ENCODE measurements at places on chromosomes 16 and 17.

GRCh38 chr16:27508476-27508875 lies 41.2 kb downstream of the GTF3C1 start:
- H3K4me1 ChIP-seq: no peaks in the 10 kb centered on the region
- H3K36me3 ChIP-seq: peaks cover 87% of the 10 kb centered on the region
- no peaks in the 10 kb centered on the region for H3K27me3 ChIP-seq
- no peak for DNase-seq

- no peak overlapping the region for H3K4me3 ChIP-seq
- H3K4me1 ChIP-seq: no peaks in the 10 kb centered on the region
- no peak overlapping the region for H3K27ac ChIP-seq
- no peaks in the 10 kb centered on the region for H3K36me3 ChIP-seq
- no peaks in the 10 kb centered on the region for H3K27me3 ChIP-seq
These were observed 228.7 kb upstream of the ASIC2 start for GRCh38 chr17:33521784-33522183.

- H3K27me3 ChIP-seq: no peaks in the 10 kb centered on the region
- peaks cover 4% of the 10 kb centered on the region for H3K36me3 ChIP-seq
- no peak overlapping the region for H3K27ac ChIP-seq
- no peaks in the 10 kb centered on the region for H3K4me1 ChIP-seq
- H3K4me3 ChIP-seq: no peak overlapping the region
These were observed 80.8 kb downstream of the OMG start for GRCh38 chr17:31216031-31216751.

GRCh38 chr17:73340093-73340596 lies 28.3 kb upstream of the CDC42EP4 start:
- H3K27me3 ChIP-seq: no peaks in the 10 kb centered on the region
- DNase-seq: no peak
- no peak overlapping the region for H3K27ac ChIP-seq
- H3K36me3 ChIP-seq: peaks cover 7% of the 10 kb centered on the region

DNA sequence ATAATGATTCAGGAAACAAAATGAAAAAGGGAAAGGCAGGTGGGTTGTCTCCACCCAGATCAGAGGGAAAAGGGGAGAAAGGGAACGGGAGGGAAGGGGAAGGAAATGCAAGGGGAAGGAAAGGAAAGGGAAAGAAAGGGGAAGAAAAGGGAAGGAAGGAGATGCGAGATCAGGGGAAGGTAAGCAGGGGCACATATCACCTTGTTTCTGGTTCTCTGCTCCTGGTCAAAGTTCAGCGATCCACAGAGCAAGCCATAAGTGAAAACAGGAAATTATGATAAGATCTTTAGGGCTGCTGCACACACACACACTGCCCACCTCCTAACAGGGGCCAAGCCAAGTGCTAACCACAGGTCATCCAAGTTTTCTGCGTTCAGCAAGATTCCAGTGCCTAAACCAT lies 37.5 kb upstream of the GRIN2A start:
- no peaks in the 10 kb centered on the region for H3K36me3 ChIP-seq
- H3K27me3 ChIP-seq: no peaks in the 10 kb centered on the region
- no peak for DNase-seq

- no peaks in the 10 kb centered on the region for H3K4me1 ChIP-seq
- H3K27me3 ChIP-seq: peaks cover 21% of the 10 kb centered on the region
- no peak overlapping the region for H3K27ac ChIP-seq
- DNase-seq: peak; percentile 55
- H3K4me3 ChIP-seq: no peak overlapping the region
These were observed 38.2 kb upstream of the CCDC182 start for GRCh38 chr17:57783338-57783742.

GRCh38 chr17:65170839-65171238 lies 33.7 kb downstream of the RGS9 start:
- no peak overlapping the region for H3K27ac ChIP-seq
- no peak for DNase-seq
- peaks cover 2% of the 10 kb centered on the region for H3K36me3 ChIP-seq
- H3K27me3 ChIP-seq: no peaks in the 10 kb centered on the region
- no peak overlapping the region for H3K4me3 ChIP-seq

GRCh38 chr17:44362949-44363612 lies 572 bp downstream of the FAM171A2 start:
- no peak overlapping the region for H3K27ac ChIP-seq
- peaks cover 15% of the 10 kb centered on the region for H3K4me1 ChIP-seq
- H3K27me3 ChIP-seq: peaks cover 28% of the 10 kb centered on the region
- DNase-seq: no peak

DNA sequence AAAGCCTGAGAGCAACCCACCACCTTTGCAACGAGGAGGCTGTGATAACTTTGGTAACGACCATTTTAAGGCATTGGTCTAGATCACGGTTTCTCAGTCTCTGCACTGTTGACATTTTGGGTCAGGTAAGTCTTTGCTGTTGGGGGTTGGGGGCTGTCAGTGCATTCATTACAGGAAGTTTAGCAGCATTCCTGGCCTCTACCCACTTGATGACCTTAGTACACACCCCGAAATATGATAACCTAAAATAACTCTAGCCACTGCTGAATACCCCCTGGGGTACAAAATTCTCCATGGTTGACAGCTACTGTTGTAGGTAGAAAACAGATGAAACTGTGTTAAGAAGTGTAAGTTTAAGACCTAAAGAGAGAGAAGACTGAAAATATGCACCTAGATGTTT lies 36.3 kb downstream of the ADAMTS18 start:
- H3K36me3 ChIP-seq: no peaks in the 10 kb centered on the region
- DNase-seq: no peak
- H3K27ac ChIP-seq: no peak overlapping the region
- H3K4me1 ChIP-seq: no peaks in the 10 kb centered on the region
- peaks cover 20% of the 10 kb centered on the region for H3K27me3 ChIP-seq

DNA sequence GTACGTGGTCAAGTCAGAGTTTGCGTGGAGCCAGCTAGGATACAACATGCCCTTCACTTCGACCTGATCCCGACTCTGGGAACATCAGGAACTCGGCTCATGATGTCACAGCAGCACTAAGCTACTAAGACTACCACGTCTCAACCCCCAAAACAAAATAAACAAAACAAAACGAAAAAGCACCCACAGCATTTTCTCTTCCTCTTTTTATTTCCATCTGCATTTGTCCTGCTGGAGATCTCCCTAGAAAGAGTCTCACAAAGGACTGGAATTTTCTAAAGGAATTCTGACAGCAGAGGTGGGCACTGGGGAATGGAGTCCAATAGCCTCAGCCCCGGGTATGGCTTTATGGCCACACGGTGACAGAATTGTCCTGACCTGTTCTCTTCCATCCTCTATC lies 196.6 kb downstream of the SALL1 start:
- H3K36me3 ChIP-seq: no peaks in the 10 kb centered on the region
- H3K4me3 ChIP-seq: no peak overlapping the region
- H3K27me3 ChIP-seq: peaks cover 5% of the 10 kb centered on the region
- no peaks in the 10 kb centered on the region for H3K4me1 ChIP-seq
- no peak overlapping the region for H3K27ac ChIP-seq

GRCh38 chr17:43400943-43401717 lies 2.3 kb downstream of the ARL4D start:
- no peaks in the 10 kb centered on the region for H3K27me3 ChIP-seq
- H3K4me3 ChIP-seq: no peak overlapping the region
- no peak overlapping the region for H3K27ac ChIP-seq
- DNase-seq: no peak

DNA sequence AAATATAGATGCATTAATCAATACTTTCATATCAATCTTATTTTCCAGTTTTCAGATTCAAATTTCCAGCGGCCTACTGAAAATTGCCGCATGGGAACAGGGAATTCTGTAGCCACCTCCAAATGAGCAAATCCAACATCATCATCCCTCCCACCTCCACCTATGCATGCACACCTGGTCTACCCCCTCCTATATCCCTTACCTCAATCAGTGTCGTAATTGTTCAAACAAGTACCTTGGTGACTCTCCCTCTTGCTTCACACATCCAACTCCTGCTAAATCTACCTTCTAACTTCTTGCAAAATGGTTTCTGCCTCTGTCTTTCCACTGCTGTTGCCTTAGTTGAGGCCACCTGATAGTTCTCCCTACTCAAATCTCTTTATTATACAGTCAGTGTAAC lies 160.1 kb downstream of the SOX9 start:
- no peaks in the 10 kb centered on the region for H3K27me3 ChIP-seq
- no peaks in the 10 kb centered on the region for H3K4me1 ChIP-seq
- H3K27ac ChIP-seq: no peak overlapping the region

GRCh38 chr17:75688209-75688825 lies 21.2 kb downstream of the SAP30BP start:
- H3K4me3 ChIP-seq: peak overlapping the region; percentile 11
- no peaks in the 10 kb centered on the region for H3K27me3 ChIP-seq
- H3K27ac ChIP-seq: peak overlapping the region; percentile 73
- peaks cover 27% of the 10 kb centered on the region for H3K36me3 ChIP-seq
- H3K4me1 ChIP-seq: peaks cover 62% of the 10 kb centered on the region

- no peak for DNase-seq
- peaks cover 5% of the 10 kb centered on the region for H3K36me3 ChIP-seq
- no peaks in the 10 kb centered on the region for H3K4me1 ChIP-seq
- no peaks in the 10 kb centered on the region for H3K27me3 ChIP-seq
- H3K4me3 ChIP-seq: no peak overlapping the region
- no peak overlapping the region for H3K27ac ChIP-seq
These were observed 5.2 kb upstream of the SH2B1 start for GRCh38 chr16:28858421-28858820.

GRCh38 chr16:59201821-59202220 lies 467.7 kb upstream of the GOT2 start:
- H3K27ac ChIP-seq: no peak overlapping the region
- no peaks in the 10 kb centered on the region for H3K4me1 ChIP-seq
- H3K4me3 ChIP-seq: no peak overlapping the region
- no peaks in the 10 kb centered on the region for H3K36me3 ChIP-seq

- H3K27me3 ChIP-seq: no peaks in the 10 kb centered on the region
- peak overlapping the region; percentile 98 for H3K27ac ChIP-seq
- peaks cover 22% of the 10 kb centered on the region for H3K36me3 ChIP-seq
- peak; percentile 5 for DNase-seq
These were observed 521 bp downstream of the GGA2 start for GRCh38 chr16:23509782-23510163.

- H3K4me3 ChIP-seq: no peak overlapping the region
- peaks cover 4% of the 10 kb centered on the region for H3K36me3 ChIP-seq
- H3K4me1 ChIP-seq: peaks cover 23% of the 10 kb centered on the region
- no peaks in the 10 kb centered on the region for H3K27me3 ChIP-seq
- no peak overlapping the region for H3K27ac ChIP-seq
- DNase-seq: no peak
These were observed 22.2 kb downstream of the WIPF2 start for GRCh38 chr17:40241252-40241834.

DNA sequence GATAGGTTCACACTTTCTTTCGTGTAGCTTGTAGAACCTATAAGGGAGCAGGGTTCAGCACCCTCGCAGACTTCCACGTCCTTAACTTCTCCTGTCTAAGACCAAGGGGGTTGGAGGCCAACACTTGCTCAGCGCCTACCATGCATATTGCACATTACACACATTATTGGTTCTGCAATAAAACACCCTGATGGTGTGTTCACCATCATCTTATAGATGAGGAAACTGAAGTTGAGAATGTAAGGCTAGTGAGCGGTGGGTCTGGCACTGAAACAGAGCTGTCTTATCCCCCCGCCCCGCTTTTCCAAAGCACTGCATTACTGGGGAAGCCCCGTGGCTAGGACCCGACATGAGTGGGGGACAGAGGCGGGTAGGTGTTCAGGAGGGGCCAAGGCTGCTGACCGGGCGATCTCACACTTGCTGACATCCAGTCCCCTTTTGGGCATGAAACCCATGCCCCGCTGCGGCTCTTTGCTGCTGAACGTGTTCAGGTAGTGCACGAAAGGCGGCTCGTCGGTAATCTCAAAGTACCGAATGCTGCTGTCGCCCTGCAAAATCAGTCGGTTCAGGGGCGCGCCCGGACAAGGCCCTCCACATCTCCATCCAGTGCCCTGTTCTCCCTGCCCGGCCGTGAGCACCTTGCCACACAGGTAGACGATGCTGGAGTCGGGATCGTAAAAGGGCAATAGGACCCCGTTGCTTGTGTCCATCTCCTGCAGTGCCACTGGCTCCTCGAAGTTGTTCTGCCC lies 6.2 kb downstream of the CORO6 start:
- H3K27ac ChIP-seq: no peak overlapping the region
- H3K4me3 ChIP-seq: peak overlapping the region; percentile 85
- no peak for DNase-seq
- peaks cover 74% of the 10 kb centered on the region for H3K4me1 ChIP-seq
- H3K27me3 ChIP-seq: peaks cover 17% of the 10 kb centered on the region

- peak overlapping the region; percentile 14 for H3K27ac ChIP-seq
- no peaks in the 10 kb centered on the region for H3K4me1 ChIP-seq
- no peak for DNase-seq
- H3K27me3 ChIP-seq: peaks cover 11% of the 10 kb centered on the region
- no peak overlapping the region for H3K4me3 ChIP-seq
These were observed 125.4 kb downstream of the SEC14L1 start for GRCh38 chr17:77266213-77266612.

DNA sequence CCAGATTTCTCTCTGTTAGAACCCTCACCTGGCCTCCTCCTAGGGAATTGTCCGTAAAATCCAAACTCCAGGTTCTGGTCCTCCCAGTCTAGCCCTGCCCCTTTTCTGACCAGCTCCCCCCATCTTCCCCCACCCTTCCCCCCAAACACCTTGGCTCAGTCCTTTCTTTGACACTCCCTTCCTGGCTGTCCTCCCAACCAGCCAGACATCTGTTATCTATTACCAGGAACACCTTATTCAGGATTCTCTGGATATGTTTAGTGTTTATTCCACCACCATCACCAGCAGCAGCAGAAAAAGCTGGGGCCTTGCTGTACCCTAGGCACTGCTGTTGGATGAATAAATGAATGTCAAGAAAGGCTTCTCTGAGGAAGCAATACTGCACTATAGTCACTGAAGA lies 4.0 kb upstream of the CMTM3 start:
- H3K27ac ChIP-seq: no peak overlapping the region
- no peak overlapping the region for H3K4me3 ChIP-seq
- peaks cover 11% of the 10 kb centered on the region for H3K36me3 ChIP-seq
- peaks cover 47% of the 10 kb centered on the region for H3K27me3 ChIP-seq
- no peak for DNase-seq

DNA sequence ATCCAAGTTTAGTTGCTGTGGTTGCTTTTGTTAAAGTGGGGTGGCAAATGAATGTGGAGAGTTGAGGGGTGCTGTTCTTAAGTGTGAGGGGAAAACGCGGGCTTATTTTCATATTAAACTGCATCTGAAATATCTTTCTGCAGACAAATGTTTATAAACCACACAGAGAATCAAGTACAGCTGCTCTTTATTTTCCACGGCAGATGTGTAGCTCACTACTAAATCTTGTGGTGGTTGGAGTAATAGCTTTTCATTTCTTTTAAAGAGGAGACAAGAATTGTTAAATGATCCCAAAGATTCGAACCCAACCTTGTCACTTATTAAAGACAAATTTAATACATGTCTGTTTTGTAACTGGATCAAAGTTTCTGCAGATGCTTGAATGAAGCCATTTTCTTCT lies 2.1 kb downstream of the CLTC start:
- no peaks in the 10 kb centered on the region for H3K27me3 ChIP-seq
- no peak for DNase-seq
- H3K27ac ChIP-seq: peak overlapping the region; percentile 63
- peak overlapping the region; percentile 92 for H3K4me3 ChIP-seq
- H3K4me1 ChIP-seq: peaks cover 21% of the 10 kb centered on the region
- H3K36me3 ChIP-seq: peaks cover 24% of the 10 kb centered on the region

Data from stimulated activated naive B cell treated with anti-CD40 and anti-IgM and Interleukin-4, amounts not matched to agents 10 μg/mL and 1 μg/mL and 100 μg/mL, for 72 hours (primary cell).